Heart right ventricle (tissue), 16 donors: ENCODE measurements at places on chromosomes 11 and 22. TPM values are rescaled to one million over a fixed set of nuclear protein-coding genes. Genes with fewer than 3 reads are reported as not detected.

Gene ASPHD2
- total RNA-seq: 0.08 TPM

Gene KRTAP5-2
- not detected for total RNA-seq

Gene SCO2
- not detected for total RNA-seq

Gene SHANK2
- 0.53 TPM for total RNA-seq

GRCh38 chr22:43238526-43239006 is 51.6 kb upstream of the TTLL12 start:
- H3K36me3 ChIP-seq: no peaks in the 10 kb centered on the region
- H3K4me3 ChIP-seq: no peak overlapping the region
- H3K27ac ChIP-seq: no peak overlapping the region
- no peak for DNase-seq
- H3K4me1 ChIP-seq: no peaks in the 10 kb centered on the region

GRCh38 chr11:16011396-16011795 is 344.9 kb downstream of the SOX6 start:
- no peaks in the 10 kb centered on the region for H3K27me3 ChIP-seq
- DNase-seq: no peak
- no peak overlapping the region for H3K27ac ChIP-seq
- H3K4me3 ChIP-seq: no peak overlapping the region
- peaks cover 4% of the 10 kb centered on the region for H3K4me1 ChIP-seq

DNA sequence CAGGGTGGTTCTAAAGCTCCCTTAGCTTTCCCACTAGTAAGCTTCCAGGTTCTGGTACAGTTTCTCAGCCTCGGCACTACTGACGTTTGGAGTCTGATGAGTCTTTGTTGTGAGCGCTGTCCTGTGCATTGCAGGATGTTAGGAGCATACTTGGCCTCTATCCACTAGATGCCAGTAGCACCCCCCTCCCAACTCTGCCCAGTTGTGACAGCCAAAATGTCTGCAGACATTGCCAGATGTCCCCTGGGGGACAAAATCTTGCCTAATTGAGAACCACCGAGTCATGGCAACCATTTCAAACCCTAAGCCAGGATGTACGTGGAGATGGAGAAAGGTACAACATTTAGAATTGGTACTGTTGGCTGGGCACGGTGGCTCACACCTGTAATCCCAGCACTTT is 68.7 kb downstream of the PTPRJ start:
- H3K27ac ChIP-seq: no peak overlapping the region
- DNase-seq: no peak
- no peaks in the 10 kb centered on the region for H3K4me1 ChIP-seq
- no peaks in the 10 kb centered on the region for H3K36me3 ChIP-seq

DNA sequence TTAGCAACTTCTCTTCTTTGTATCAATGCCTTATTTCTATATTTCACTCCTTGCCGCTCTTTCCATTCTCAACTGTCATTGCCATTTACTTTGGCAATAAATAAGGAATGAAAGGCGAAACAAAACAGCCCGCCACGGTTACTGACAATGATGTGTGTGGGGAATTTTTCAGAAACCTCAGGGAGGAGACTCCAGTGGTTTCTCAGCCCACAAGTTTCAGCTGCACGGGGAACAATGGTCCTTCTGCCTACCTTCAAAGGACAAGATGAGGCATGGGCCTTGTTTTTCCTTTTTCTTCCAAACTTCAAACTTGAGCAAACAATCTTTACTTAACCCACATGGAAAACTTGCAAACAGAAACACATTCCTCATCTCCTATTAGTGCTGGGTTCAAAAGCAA is 409.4 kb downstream of the METTL15 start:
- H3K27ac ChIP-seq: no peak overlapping the region
- no peaks in the 10 kb centered on the region for H3K36me3 ChIP-seq
- DNase-seq: no peak
- no peaks in the 10 kb centered on the region for H3K27me3 ChIP-seq
- H3K4me3 ChIP-seq: no peak overlapping the region
- no peaks in the 10 kb centered on the region for H3K4me1 ChIP-seq

- no peak overlapping the region for H3K4me3 ChIP-seq
- DNase-seq: peak; percentile 37
- peaks cover 57% of the 10 kb centered on the region for H3K36me3 ChIP-seq
- H3K27ac ChIP-seq: no peak overlapping the region
- H3K4me1 ChIP-seq: peaks cover 19% of the 10 kb centered on the region
These were observed 40.8 kb downstream of the TBC1D22A start for GRCh38 chr22:46803031-46803880.

DNA sequence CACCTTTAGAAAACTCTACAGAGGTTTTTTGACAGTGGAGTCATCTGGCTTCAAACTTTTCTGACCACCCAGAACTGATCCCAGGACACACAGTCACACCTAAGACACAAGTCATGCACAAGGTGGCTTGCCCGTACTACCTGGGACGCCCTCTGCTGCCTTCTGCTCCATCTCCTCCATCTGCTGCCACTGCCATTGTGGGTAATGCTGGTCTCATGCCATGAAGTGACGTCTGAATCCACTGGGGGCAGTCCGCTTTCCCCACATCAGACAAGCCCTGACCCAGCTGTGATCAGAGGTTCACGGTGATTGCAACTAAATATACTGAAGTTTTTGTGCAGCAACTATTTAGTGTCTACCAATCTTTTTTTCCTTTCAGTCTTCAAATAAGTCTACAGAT is 5.4 kb upstream of the NDUFS8 start:
- H3K27me3 ChIP-seq: no peaks in the 10 kb centered on the region
- no peak overlapping the region for H3K27ac ChIP-seq
- H3K36me3 ChIP-seq: no peaks in the 10 kb centered on the region

DNA sequence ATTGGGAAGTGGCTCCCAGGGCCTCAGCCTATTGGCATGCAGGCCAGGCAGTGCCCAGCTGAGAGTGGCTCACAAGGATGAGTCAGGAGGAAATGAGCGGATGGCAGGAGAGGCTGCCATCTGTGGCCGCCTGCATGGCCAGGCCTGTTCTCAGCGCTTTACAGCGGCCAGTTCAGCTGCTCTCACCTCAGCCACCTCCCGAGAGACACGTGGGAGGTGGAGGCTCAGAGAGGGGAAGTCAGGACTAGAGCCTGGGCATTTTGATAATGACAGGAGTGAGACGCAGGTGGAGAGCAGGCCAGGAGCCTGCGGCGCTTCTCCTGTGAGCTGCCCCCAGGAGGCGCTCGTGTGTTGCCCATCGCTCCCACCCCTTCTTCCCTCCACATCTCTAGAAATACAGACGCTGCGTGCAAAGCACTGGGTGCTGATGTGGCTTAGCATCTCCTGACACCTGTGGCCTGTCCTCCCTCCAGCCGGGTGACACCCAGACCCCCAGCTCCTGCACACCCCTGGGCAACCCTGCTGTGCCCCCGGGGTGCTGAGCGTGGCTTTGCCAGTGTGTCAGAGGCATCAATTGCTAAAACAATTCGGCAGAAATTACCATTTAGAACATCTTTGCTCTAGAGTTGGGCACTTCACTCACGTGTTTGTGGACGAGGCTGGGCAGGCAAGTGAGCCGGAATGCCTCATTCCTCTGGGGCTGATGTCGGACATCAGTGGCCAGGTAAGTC is 21.4 kb upstream of the PANX2 start:
- DNase-seq: no peak
- no peak overlapping the region for H3K27ac ChIP-seq
- peaks cover 20% of the 10 kb centered on the region for H3K4me1 ChIP-seq
- H3K27me3 ChIP-seq: peaks cover 22% of the 10 kb centered on the region

- DNase-seq: no peak
- H3K4me1 ChIP-seq: peaks cover 20% of the 10 kb centered on the region
- no peak overlapping the region for H3K4me3 ChIP-seq
These were observed 2.5 kb downstream of the SMIM35 start for GRCh38 chr11:118084247-118084646.

DNA sequence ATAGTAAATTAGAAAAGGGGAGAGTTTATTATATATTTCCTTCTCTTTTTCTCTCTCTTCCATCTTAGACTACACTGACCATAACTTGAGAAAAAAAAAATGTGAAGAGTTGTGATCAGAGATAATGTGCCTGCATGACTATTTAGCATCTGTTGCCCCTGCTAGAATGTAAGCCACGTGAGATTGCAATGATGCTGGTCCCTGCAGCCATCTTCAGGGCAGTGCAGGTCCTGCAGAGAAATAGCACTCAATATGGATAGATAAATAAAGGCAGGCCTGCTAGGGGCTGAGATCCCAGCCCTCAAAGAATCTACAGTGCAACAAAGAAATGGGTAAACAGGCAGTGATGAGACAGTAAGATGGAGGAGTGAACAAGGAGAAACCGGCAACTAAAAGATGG is 7.8 kb upstream of the DKK3 start:
- H3K27ac ChIP-seq: peak overlapping the region; percentile 80
- no peaks in the 10 kb centered on the region for H3K36me3 ChIP-seq
- H3K4me3 ChIP-seq: no peak overlapping the region
- H3K27me3 ChIP-seq: no peaks in the 10 kb centered on the region

DNA sequence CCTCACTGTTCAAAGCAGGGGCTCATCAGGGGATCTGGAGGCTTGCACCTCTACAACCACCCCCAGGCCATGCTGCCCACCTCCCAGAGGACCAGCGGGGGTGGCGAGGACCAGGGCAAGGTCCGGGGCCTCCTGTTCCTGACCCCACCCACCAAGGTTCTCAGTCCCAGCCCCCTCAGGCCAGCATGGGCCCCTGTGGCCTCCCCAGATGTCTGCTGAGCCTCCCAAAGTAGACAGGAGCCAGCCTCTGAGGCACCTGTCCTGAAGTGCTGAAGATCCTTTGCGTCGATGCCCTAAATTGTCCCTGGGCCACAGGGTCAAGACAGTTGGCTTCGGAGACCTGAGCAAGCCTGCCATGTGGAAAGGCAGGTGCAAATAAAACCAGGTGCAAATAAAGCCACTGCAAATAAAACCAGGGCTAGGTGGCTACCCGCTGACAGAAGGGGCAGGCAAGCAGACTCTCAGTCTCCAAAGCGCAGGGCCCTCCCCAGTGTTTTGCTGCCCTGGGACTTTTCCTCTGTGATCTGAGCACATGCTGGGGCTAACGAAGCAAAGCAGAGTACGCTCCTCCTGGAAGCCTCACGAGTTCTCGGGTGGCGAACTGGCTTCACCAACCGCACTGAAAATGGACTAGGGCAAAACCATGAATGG is 22.4 kb upstream of the ARFGAP3 start:
- no peaks in the 10 kb centered on the region for H3K4me1 ChIP-seq
- DNase-seq: no peak
- no peaks in the 10 kb centered on the region for H3K27me3 ChIP-seq
- peaks cover 63% of the 10 kb centered on the region for H3K36me3 ChIP-seq
- H3K4me3 ChIP-seq: no peak overlapping the region

DNA sequence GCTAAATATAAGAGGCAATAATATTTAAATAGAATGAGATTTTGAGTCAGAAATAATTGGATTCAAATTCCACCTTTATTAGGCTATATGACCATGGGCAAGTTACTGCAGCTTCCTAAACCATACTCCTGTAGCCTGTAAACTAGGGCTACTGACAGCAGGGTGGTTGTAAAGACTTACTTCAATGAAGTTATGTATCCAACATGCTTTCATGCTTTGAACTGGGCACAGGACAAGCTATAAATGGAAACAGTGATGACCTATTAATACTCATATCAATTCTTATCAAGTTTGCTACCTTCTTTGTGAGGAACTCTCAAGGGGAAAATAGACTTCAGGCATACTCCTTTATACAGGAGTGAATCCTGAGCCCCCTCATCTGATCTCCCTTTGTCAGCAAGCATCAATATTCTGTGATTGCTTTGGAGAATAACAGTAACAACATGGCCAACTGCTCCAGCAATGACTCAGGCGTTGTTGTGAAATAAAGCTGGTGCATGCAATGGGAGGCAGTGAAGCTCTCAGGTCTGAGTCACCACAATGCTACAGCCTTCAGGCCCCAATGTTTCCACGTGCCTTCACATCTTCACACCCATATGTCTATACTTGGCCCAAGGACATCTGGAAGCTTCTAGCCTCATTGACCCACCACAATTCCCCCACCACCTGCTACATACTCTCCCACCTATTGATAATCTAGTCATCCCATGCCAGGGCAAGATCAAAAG is 102.5 kb downstream of the KCNA4 start:
- H3K27me3 ChIP-seq: no peaks in the 10 kb centered on the region
- H3K4me1 ChIP-seq: no peaks in the 10 kb centered on the region
- no peak overlapping the region for H3K27ac ChIP-seq
- DNase-seq: no peak
- H3K36me3 ChIP-seq: no peaks in the 10 kb centered on the region

DNA sequence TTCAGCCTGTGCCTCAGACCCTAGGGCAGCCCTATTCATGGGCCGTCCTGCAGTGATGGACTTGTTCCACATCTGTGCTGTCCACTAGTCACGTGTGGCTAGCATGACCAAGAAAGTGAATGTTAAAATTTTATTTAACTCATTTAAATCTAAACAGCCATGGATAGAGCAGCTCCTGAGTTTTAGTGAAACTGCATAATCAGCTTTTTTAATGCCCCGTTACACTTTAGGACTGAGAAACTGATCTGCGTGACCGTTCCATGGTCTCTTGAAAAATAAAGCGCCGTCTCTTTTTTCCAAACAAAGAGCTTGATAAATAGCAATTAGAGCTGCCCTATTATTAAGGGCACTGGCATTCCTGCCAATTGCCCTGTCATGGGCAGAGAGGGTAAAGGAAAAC is 76.5 kb upstream of the SNX19 start:
- H3K36me3 ChIP-seq: no peaks in the 10 kb centered on the region
- no peaks in the 10 kb centered on the region for H3K27me3 ChIP-seq
- H3K4me1 ChIP-seq: no peaks in the 10 kb centered on the region
- DNase-seq: no peak

DNA sequence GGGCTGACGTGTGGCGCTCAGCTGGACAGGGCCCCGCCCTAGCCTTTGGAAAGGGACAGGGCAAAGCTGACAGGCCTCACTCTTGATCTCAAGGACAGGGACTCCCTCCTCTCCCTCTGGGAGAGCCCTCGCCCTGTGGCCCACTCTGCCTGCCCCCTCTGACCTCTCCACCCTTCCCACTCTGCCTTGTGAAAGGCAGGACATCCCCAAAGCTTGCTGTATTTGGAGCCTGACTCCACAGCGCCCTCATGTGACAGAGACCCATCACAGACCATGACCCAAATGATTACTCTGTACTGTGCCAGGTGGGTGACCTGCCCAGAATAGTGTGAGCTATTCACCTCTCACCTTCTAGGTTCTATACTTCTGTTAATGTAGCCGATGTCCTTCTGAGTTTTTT is 18.8 kb downstream of the P2RY2 start:
- no peak overlapping the region for H3K4me3 ChIP-seq
- H3K36me3 ChIP-seq: no peaks in the 10 kb centered on the region
- peak overlapping the region; percentile 57 for H3K27ac ChIP-seq
- no peaks in the 10 kb centered on the region for H3K27me3 ChIP-seq
- H3K4me1 ChIP-seq: peaks cover 52% of the 10 kb centered on the region

- H3K27ac ChIP-seq: no peak overlapping the region
- H3K36me3 ChIP-seq: no peaks in the 10 kb centered on the region
- peaks cover 27% of the 10 kb centered on the region for H3K4me1 ChIP-seq
- DNase-seq: no peak
These were observed 67.3 kb upstream of the CDON start for GRCh38 chr11:126129727-126130671.
